ENCODE measurements at places on chromosomes 7 and 10.

DNA sequence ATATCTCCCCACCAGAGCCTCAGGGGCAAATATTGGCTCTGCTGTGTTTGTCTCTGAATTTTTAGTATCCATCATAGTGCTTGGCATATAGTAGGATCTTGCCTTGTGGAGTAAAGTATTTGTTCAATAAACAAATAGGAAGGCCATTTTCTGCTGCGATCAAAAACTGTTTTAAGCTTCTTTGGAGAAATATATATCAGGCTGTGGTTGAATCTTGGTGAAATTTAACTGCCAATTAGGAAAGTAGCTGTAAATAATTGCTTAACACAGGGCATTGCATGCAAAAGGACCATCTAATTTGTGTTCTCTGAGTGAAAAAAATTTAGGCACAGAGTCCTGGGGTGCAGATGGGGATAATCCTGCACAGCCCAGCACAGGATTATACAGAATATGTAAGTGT, 15.1 kb downstream of the VCL start:
- H3K27me3 ChIP-seq, result no peaks in the 10 kb centered on the region
- H3K36me3 ChIP-seq, result no peaks in the 10 kb centered on the region
- peaks cover 11% of the 10 kb centered on the region for H3K4me1 ChIP-seq
- no peak for DNase-seq
- H3K4me3 ChIP-seq, result no peak overlapping the region

- H3K4me1 ChIP-seq, result no peaks in the 10 kb centered on the region
- no peaks in the 10 kb centered on the region for H3K27me3 ChIP-seq
- no peak overlapping the region for H3K4me3 ChIP-seq
- no peaks in the 10 kb centered on the region for H3K36me3 ChIP-seq
Measured at GRCh38 chr7:143023047-143023446, 3.9 kb downstream of the OR9A2 start.

DNA sequence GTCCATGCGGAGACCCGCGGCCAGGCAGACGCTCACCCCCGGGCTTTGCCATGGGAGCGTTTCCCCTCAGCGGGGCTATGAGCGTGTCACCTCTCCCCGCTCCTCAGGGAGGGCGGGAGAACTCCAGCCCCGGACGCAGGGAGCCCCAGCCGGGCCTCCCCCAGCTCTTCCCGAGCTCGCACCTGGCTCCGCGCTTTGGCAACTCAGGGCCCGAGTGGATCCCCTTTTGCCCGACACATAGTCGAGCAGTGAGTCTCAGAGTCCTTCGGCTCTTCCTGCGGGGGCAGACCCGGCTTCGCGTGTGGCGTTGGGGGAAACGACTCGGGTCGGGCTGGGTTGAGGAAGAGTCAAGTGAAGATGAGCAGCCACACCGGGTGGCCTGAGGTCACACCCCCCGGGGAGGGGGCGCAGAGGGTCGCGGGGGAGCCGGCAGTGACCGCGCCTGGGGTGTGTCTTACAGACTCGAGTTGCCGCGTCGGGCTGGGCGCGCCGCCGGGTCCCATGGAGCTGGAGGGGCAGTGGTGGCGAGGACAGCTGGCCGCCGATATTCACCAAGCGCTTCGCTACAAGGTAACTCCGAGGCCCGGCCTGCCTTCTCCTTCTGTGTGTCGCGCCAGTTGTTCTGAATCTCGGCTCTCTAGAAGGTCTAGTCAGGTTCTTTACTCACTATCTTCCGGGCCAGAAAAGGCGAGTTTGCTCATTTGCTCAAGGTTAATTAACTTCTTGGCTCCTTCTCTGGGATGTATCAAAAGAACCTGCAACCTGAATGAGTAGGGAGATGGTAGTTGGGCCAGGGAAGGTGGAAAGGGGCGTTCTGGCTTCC, 721 bp downstream of the CCNJ start:
- H3K27ac ChIP-seq, result peak overlapping the region; percentile 81
- peak overlapping the region; percentile 78 for H3K4me3 ChIP-seq
- no peaks in the 10 kb centered on the region for H3K36me3 ChIP-seq
- peaks cover 3% of the 10 kb centered on the region for H3K27me3 ChIP-seq

DNA sequence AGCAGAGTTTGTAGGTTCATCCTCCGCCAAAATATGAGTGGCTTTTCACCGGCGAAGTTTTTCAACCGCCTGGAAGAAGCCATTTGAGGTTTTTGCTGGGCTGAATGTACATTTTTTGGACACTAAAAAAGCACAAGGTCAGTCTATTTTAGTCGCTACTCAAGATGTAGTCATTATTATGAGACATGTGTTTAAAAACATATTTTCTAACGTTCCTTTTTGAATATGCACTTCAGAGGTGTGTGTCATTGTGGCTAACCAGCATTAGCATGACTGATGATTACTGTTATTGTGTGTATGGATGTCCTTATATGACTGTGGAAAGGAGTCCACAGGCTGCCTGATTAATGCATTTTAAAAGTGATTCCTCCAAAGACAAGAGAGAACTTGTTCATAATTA, 605.4 kb downstream of the INHBA start:
- H3K36me3 ChIP-seq, result no peaks in the 10 kb centered on the region
- no peaks in the 10 kb centered on the region for H3K27me3 ChIP-seq

GRCh38 chr7:24788961-24789576, 31.8 kb upstream of the GSDME start:
- H3K4me3 ChIP-seq, result no peak overlapping the region
- H3K36me3 ChIP-seq, result no peaks in the 10 kb centered on the region
- DNase-seq, result no peak
- no peaks in the 10 kb centered on the region for H3K4me1 ChIP-seq

- DNase-seq, result no peak
- H3K4me1 ChIP-seq, result peaks cover 56% of the 10 kb centered on the region
- H3K36me3 ChIP-seq, result peaks cover 7% of the 10 kb centered on the region
- H3K27ac ChIP-seq, result peak overlapping the region; percentile 32
- no peak overlapping the region for H3K4me3 ChIP-seq
Measured at GRCh38 chr10:11204351-11204942, 186.8 kb downstream of the CELF2 start.

DNA sequence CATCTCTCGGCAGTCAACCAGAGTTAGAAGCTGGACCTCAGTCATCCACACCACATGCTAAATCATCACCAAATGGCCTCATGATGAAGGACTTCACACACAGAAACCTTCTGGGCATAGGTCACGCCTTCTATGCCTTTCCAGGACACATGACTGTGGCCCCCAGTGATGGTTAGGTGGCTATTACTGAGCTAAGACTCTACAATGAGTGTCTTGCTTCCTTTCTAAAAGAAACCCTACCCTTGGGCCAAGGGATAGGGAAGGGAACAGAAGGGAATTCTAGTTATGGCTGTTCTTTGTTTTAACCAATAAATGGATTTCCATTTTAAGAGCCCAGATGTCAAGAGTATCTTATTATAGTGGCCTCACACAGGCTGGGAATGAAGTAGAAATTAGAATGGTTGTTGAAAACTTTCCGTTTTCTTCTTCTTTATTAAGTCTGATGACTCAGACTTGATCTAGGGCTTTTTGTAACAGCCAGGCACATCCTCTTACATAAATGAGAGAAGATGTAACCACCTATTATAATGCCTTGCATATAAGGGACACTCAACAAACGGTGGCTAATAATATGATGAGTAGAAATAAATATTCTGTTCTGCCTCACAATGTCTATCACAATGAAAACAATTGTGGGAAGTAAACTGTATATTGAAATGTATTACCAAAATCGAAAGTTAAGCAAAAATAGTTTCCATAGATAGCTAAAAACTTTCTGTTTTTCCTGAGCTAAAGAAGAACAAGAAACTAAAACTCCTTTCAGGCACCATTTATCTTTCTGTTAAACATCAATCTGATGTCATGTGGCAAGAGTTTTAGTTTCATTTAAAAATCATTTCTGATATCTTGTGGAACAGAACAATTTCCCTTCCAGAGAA, 62.5 kb upstream of the TOMM7 start:
- no peak for DNase-seq
- no peaks in the 10 kb centered on the region for H3K36me3 ChIP-seq
- H3K27ac ChIP-seq, result peak overlapping the region; percentile 8
- peaks cover 8% of the 10 kb centered on the region for H3K4me1 ChIP-seq

DNA sequence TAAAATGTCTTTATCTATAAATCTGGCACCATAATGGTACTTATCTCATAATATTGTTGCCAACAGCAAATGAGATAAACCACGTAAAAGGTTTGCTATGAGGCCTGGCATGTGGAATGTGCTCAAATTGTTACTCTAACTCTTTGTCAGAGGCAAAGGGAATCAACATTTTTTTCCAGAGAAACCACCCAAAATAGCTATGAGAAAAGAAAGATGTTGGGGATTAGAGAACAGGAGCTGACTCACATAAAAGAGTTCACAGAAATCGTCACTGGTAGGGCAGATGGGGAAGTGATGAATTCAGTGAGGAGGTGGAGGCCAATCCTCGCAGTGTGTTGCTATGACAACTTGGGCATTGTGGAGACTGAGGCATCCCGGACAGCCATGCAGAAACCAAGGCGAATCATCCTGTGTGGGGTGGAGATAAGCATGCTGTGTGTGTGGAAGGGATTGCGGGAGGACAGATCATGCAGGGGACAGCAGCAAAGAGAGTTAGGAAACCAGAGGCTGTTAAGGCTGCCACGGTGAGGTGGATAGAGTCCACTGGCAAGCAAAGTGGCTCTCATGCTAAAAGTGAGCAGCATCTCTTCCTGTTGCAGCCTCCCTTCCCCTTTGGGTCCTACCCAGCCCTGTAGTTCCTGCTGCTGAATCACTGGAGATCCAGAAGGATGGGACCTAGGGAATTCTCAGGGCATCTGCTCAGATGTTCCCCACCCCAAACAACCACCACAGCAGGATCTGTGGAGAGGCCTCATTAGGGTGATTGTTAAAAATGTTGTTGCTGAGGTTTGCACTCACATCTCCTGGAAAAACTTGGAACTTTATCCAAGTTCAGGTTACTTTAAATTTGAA, 103.9 kb downstream of the CUBN start:
- peak overlapping the region; percentile 82 for H3K27ac ChIP-seq
- no peak overlapping the region for H3K4me3 ChIP-seq
- no peaks in the 10 kb centered on the region for H3K27me3 ChIP-seq
- DNase-seq, result peak; percentile 78

GRCh38 chr7:152869041-152869676, 109.6 kb downstream of the ACTR3B start:
- no peaks in the 10 kb centered on the region for H3K4me1 ChIP-seq
- DNase-seq, result no peak
- H3K36me3 ChIP-seq, result no peaks in the 10 kb centered on the region
- H3K27ac ChIP-seq, result no peak overlapping the region
- no peak overlapping the region for H3K4me3 ChIP-seq
- H3K27me3 ChIP-seq, result no peaks in the 10 kb centered on the region

DNA sequence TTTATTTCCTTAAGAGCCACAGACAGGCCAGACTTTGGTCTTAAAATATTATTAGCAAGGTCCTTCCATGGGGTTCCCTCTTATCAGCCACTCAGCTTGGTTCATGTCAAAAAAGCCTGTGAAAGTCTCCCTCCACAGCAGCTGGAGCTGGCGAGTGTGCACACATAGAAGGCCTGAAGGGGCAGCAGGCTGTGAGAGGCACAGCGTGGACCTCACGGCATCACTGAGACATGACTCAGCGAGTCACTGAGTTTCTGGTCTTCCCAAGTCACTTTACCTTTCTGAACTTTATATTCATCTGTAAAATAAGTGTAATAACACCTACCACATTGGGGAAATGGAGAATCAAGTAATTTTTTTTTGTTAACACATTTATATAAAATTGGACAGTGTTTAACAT, 8.7 kb downstream of the TAF3 start:
- H3K27me3 ChIP-seq, result no peaks in the 10 kb centered on the region
- H3K27ac ChIP-seq, result no peak overlapping the region
- H3K36me3 ChIP-seq, result peaks cover 6% of the 10 kb centered on the region
- DNase-seq, result no peak

GRCh38 chr10:127875449-127875765, 17.3 kb downstream of the CLRN3 start:
- DNase-seq, result no peak
- no peaks in the 10 kb centered on the region for H3K4me1 ChIP-seq
- H3K4me3 ChIP-seq, result no peak overlapping the region
- H3K27ac ChIP-seq, result no peak overlapping the region
- no peaks in the 10 kb centered on the region for H3K36me3 ChIP-seq

DNA sequence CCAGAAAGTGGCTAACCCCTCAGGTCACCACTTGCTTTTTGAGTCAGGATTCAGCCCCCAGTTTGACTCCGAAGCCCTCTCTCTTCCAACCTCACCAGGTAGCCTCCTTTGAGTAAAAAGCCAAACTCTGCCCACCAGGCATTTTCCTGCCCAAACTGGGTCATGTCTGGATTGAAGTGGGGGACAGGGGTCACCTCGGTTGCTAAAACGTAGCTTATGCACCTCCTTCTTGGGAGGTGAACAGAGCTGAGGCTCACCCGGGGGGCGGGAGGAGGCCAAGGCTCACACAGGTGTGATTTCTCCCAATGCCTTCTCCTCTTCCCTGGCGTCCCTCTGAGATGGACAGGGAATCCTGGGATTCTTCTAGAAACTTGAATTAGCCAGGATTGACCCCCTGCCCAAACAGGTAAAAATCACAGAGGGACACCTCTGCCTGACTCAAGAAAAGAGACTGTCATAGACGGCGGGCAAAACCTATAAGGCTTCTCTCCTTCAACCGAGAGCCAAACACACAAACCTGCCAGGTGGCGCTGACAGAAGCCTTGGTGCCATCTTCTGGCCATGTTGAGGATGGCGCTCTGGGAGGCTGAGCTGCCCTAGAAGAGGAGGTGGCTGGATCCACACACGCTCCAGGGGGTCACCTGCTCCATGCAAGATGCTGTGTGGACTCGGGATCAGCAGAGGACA, 51.6 kb downstream of the PRLHR start:
- H3K36me3 ChIP-seq, result no peaks in the 10 kb centered on the region
- no peaks in the 10 kb centered on the region for H3K4me1 ChIP-seq
- DNase-seq, result no peak
- H3K27me3 ChIP-seq, result peaks cover 5% of the 10 kb centered on the region

DNA sequence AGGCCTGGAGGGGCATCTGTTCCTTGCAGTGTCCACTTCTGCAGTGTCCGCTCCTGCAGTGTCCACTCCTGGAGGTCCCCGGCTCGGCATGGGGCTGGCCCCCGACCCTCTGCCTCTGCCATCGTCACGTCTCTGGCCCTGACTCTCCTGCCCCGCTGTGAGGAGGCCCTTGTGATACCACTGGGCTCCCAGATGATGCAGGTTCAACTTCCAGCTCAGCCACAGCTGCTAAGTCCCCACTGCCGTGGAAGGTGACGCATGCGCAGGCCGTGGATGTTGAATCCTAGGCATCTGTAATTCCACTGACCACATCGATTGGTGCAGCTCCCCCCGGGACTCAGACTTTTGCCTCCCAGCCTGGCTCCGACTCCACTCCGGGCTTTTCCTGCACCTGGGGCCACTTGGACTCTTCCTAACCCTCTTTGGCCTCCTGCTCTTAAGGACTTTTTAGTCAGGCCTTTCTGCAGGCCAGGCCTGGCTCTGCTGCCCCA, 95.1 kb downstream of the GLRX3 start:
- no peaks in the 10 kb centered on the region for H3K27me3 ChIP-seq
- H3K4me1 ChIP-seq, result no peaks in the 10 kb centered on the region
- no peaks in the 10 kb centered on the region for H3K36me3 ChIP-seq

DNA sequence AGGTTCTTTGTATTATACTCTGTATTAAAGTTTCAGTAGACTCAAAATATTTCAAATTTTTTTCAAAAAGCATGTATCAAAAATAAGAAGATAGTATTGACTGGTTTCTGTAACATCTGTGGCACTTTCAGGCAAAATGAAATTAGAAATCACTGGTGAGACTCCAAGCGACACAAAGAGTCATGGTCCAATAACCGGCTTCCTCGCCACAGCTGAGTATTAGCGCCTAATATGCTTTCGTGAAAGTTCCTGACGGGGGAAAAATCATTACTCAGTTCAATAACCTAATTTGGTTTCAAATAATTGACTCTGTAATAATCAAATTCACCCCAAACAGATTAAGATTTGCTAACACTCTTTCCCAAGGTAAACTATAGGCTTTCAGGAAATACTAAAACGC, 13.4 kb downstream of the TMEM209 start:
- H3K4me1 ChIP-seq, result no peaks in the 10 kb centered on the region
- no peaks in the 10 kb centered on the region for H3K27me3 ChIP-seq
- H3K36me3 ChIP-seq, result no peaks in the 10 kb centered on the region
- H3K4me3 ChIP-seq, result no peak overlapping the region
- no peak overlapping the region for H3K27ac ChIP-seq
